ENCODE measurements at places on chromosomes 5 and 9.

GRCh38 chr9:85167146-85167545 lies 497.6 kb downstream of the NTRK2 start:
- no peak for DNase-seq

DNA sequence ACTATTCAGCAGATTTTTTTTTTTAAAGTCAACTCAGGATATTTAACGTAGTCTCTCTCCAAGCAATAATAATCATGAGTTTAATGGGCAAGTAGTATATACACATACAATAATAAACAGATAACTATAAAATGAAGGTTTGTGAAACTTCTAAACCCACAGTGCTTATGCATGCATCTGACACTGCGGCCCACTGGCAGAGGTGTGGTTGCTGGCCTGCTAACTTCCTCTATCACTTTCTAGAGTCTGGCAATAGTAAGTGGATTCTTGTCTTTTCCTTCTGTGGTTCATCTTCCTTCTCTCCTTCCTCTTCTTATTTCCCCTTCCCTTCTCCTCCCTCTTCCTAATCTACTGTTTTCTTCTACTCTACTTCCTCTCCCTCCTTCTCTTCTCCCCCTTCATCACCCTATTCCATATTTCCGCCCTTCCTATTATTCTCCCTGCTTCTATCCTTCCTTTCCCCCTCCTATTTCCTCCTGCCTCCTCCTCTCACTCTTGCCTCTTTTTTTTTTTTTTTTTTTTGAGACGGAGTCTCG lies 18.6 kb upstream of the AGXT2 start:
- DNase-seq: no peak

GRCh38 chr9:2291980-2292704 lies 277.0 kb downstream of the SMARCA2 start:
- DNase-seq: no peak

- DNase-seq: no peak
Measured at GRCh38 chr5:141529002-141529401, 40.1 kb downstream of the PCDHGC5 start.

DNA sequence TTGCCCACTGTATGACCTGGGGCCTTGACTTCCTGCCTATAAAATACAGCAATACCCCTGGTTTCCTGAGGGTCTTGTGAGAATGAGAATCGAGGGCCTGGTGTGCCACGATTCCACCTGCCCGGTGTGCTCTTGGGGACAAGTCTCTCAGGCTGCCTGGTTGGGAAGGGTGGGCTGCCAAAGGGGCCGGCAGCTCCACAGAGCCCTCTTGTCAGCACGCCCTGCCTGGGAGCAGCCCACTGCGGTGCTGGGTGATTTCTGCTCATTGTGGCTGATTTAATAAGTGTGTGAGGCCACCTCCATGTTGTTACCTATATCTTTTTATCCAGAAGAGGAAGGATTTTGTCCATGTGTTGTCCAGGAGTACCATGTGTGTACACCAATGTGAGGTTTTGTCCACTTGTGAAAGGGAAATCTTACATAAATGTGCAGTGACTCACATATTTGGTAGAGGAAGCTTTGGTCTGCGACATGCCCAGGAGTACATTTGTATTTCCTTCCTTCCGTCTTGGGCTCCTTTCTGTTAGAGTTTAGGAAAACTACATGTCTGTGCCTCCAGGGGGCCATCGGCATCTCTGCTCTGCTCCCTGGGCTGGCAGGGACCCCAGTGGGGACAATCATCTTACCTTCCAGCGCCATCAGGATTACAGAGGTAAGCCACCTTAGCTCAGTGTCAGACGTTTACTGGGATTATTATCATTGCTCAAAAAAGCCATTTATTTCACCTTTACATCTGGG lies 108.6 kb downstream of the PHF2 start:
- DNase-seq: no peak

DNA sequence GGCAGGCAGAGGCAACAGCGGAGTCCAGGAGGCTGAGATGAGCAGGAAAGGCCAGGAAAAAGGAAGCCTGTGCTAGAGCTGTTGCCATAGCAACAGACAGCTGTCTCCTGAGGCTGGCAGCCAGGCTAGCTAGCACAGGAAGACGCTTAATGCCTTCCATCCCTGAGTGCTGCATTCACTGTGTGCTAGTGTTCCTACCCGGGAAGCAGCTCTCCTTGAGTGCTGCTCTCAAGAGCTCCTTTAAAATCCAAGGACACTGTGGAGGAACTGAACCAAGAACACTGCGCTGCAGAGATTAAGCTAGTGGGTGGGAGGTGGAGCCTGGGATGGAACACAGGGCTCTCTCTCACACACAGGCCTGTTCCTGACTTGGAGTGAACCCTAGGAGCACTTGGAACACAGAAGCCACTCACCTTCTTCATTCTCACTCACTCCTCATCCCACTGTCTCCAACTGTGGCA lies 53.5 kb upstream of the IL7R start:
- DNase-seq: no peak

DNA sequence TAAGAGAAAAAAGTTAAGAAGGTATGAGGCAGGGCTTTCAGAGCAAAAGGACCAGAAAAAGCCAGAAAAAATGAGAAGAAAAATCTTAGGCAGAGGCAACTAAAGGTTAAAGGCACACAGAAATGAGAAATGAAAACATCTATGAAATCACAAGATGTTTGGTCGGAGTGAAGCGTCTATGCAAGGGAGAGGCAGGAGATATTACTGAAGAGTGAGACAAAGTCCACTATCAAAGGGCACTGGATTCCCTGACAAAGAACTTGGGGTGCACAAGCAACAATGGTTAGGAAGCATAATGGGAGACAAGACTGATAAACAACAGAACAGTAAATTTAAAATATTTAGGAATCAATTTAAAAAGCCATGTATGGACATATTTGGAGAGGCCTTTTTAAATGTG lies 16.9 kb downstream of the PANK3 start:
- DNase-seq: no peak

GRCh38 chr9:100597236-100597635 lies 19.4 kb downstream of the CAVIN4 start:
- no peak for DNase-seq

DNA sequence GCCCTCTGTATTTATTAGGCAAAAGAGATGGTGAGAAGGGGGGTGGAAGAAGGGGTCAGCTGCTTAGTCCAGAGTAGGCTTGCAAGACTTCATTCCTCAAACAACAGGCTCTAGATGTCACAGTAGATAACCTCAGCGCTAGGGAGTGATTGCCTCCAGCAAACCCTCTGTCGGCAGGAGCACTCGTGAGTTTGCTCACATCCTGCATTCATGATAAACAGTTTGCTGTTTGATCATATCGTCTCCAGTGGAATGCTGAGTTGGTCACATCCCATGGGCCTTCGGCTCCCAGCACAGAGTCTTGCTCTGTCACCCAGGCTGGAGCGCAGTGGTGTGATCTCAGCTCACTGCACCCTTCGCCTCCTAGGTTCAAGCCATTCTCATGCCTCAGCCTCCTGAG lies 3.6 kb downstream of the TTC23L start:
- DNase-seq: no peak

DNA sequence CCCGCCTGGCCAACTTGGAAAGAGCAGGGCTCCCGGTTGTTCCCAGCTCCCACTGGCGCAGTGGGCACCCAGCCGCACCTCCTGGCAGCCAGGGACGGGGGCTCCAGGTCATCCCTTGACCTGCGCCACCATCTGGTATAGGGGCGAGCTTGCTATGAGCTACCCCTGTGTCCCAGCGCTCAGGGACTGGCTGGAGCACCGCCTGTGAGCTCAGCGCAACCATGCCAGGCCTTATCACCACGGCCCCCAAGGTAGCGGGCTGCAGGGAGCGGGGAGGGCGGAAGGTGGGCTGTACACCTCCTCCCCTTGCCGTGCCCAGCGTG lies 15.4 kb upstream of the RASA1 start:
- DNase-seq: no peak

GRCh38 chr5:88979726-88980125 lies 96.7 kb upstream of the MEF2C start:
- DNase-seq: no peak

DNA sequence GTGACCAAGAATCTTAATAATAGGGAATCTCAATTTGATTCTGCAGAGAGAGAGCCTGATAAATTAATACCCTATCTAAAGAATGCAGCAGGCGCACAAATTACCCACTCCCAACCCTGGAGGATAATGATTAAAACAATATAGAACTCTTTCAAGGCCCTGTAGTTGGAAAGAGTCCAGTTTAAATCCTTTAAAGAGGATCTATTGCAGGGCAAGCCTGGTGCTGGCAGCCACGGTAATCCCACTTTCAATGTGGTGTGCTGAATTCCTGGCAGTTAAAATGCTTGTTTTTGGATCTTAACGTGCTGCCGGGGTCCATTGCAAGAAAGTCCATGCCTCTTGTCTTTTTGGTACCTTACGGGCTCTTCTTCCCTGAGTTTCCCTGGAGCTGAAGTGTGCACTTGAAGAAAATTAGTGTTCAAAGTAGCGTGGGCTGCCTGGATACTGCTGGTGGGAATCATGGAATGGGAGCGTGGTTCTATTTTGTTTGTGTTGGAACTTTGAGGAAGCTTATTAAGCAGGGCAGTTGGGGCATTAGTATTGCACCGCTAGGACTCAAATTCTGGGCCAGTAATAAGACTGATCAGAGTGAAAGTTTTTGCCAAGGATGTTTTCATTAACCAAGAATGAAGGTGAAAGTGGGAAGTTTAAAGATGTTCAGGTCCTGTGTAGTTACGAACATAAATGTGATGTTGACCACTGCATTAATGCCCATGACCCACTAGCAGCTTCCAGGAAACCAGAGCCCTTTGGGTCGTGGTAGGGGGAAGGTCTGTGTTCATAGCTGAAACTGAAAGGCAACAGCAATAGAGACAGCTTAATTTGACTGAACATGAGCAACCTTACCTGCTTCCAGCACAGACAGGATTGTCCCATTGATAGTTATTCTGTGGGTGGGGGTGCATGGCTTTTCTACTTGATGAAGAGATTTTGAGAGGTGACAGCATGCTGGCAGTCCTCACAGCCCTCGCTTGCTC lies 20.8 kb downstream of the MARCHF6 start:
- DNase-seq: no peak

- no peak for DNase-seq
Measured at GRCh38 chr9:130483371-130483971, 38.7 kb downstream of the ASS1 start.

- no peak for DNase-seq
Measured at GRCh38 chr9:72362680-72363139, 2.3 kb downstream of the ZFAND5 start.

DNA sequence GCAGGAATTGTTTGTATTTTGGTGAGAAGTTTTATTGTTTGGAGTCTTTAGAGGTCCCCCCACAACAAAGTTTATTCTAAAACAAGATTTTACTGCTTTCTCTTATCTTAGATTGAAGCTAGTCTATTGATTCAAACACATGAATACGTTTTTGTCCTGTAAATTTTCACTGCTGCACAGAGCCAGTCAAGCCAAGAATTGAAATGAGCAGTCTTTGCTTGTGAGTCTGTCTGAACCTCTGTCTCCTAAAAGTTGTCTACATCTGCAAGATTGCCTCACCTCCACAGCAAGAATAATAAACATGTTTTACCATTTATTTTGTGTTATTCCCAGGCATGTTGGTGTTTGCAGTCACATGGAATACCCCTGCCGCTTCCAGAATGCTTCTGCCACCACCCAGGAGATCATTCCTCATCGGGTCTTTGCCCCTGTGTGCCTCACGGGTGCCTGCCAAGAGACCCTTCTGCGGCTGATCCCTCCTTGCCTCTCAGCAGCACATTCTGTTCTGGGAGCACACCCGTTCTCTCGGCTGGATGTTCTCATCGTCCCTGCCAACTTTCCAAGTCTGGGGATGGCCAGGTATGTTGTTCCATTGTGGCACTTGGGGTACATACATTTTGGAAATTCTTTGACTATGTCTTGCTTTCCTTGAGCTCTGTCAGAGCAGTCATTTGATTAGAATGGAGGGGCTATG lies 74.1 kb downstream of the AOPEP start:
- no peak for DNase-seq

- DNase-seq: no peak
Measured at GRCh38 chr5:69364850-69365249, 4.5 kb downstream of the AK6 start.

DNA sequence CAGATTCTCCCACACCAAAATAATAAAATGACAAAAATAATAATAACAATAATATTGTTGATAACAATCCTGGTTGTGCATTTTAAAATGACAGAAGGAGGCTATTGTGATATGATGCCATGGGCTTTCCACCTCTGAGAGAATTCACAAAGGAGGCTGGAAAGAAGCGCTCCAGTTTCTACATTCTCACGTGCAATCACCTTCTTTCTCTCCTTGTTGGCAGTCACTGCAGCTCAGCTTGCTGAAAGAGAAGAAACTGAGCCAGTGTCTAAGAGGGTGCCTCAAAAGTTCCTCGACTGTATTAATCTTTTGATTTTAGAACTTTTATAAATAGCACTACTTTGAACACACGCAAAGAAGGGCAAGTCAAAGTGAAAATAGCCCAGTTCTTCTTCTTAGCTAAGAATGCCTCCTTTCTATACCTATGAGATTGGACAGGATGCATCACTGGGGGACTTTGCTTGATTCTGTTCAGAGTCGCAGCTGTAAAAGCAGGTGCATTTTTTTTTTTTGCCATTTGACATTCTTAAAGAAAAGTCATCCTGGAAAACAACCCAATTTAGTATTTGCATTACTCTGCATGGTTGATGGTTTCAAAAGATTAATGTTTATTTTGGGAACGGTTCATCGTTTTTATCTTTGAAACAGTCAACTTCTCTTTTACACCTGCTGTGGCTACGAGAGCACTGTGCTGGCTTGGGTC lies 12.4 kb upstream of the SUB1 start:
- no peak for DNase-seq

DNA sequence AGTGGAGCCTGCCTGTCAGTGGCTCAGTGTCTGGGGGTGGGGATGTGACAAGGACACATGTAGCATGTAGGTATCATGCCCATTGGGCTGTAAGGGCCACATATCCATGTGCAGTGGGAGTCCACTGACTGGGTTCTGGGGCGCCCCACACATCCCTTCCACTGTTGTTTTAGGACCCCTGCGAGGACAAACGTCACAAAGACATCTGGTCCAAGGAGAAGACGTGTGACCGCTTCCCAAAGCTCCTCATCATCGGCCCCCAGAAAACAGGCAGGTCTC lies 33.4 kb downstream of the NDST1 start:
- no peak for DNase-seq

DNA sequence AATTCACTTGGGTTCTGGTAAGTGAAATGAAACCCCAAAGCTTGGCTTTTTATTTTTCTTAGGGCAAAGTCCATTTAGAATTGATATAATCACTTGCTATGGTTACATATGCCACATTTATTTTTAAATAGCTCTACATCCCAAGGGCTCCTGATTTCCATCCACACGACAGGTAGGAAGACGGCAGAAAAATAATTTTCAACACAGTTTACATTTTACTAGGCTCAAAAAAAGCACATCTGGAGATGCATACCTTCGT lies 95.0 kb upstream of the EFNA5 start:
- no peak for DNase-seq

DNA sequence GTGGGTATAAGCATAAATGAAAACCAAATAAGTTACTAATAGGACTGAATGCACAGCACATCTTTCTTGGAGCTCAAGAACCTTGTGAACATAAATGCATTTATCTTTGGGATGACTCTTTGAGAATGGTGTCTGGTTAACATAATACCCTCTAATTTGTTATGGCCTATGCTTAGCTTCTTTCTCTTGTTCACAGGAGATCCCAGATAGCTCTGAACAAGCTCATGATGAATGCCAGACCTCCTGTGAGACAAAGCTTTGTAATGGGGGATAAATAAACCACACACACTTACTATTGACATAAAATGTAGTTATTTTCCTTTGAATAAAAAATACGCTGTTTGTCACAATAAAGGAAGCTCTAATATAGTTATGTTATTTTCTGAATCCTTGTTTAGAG lies 111.5 kb downstream of the PSAT1 start:
- no peak for DNase-seq

- DNase-seq: no peak
Measured at GRCh38 chr9:117616431-117616831, 87.8 kb upstream of the TLR4 start.

GRCh38 chr5:59367791-59368394 lies 525.6 kb downstream of the PDE4D start:
- DNase-seq: peak; percentile 59
